Islet precursor cell (in vitro differentiated cells): ENCODE measurements at places on chromosomes 4 and X.

DNA sequence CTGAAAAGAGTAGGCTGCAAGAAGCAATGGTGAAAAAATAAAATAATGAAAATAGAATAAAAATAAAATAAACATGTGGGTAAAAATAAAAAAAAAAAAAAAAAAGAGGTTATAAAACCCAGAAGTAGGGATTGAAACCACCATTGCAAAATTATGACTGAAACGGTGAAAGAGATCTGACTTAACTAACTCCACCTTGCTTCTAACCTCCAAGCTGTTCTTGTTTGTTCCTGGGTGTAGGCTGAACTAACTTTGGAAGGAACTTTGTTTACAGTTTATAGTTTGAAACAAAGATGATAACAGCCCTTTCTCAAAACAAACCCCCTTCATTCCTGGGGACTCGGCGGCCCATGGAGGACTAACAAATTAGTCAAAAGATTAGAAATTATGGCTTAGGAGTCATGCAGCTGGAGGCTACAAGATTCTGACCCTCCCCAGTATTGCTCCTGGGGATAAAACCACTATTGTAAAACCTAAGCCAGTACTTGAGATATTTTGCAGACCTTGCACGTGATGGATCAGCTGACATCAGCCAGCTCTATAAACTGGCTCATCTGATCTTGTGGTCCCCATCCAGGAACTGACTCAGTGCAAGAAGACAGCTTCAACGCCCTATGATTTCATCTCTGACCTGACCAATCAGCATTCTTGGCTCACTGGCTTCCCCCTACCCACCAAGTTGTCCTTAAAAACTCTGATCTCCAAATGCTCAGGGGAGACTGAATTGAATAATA, 30.4 kb downstream of the DDX60L start:
- DNase-seq: peak; percentile 88

- DNase-seq: no peak
Observed at GRCh38 chr4:55928846-55929245, 19.9 kb upstream of the CEP135 start.

GRCh38 chr4:90146306-90146705, 19.1 kb downstream of the CCSER1 start:
- DNase-seq: no peak

DNA sequence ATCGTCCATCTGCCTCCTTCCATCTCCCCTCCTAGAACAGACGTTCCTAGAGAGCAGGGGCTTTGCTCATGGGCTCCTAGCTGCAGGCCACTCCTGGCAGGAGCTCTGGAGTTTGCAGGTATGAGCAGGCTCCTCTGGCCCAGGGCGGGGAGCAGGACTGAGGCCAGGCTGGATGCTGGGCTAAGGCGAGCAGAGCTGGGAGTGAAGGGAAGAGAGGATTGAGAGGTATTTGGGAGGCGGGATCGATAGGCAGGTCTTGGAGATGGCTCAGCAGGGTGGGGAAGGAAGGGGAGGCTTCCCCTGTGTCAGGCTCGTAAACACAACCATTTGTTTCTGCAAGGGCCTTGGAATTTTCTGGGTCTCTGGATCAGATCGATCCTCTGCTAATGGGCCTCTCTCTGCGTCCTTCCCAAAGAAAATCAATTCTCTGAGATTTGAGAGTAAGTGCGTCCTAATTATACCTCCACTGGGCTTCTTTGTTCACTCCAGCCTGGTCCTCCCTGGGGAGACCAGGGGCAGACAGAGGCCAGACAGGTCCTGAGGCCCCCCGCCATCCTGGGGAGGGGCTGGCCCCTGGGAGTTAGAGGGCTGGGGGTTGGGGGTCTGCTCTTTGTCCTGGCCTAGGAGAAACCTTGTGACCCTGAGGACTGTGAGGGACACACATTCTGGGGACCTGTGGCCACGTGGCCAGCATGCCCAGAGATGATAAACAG, 94.8 kb upstream of the PSAPL1 start:
- peak; percentile 81 for DNase-seq

DNA sequence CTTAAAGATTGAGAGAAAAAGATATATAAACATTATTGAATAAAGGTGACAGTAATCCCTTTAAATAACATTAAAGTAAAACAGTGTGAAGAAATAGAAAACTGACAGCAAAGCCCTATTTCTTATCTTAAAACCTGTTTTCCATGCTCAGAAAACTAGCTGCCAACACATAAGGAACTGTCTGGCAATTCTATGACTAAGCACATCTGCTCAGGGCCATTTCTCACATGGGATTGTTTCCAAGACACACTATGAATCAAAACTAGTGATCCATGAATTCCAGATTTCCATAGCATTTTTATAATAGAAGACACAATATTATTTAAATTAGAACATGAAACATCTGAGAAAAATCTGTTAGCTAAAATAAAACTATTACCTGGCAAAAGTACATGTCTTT, 113.4 kb downstream of the SCLT1 start:
- no peak for DNase-seq

- no peak for DNase-seq
Observed at GRCh38 chr4:10730019-10730418, 45.5 kb upstream of the CLNK start.

DNA sequence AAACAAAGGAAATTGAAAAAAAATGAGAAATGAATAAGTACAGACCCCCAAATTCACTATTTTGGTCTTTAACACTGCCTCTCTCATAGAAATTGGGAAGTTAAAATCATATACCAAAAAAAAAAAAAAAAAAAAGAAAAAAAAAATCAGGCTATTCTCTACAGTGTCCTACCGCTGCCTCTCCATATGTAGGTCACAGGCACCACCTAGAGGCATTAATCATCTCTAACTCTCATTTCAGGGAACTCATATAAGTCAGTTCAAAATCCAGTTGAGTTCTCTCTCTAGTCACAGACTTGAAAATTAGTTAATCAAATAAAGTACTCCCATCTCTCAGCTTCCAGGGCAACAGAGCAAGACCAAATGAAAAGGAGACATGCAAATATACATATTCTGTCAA, 47.9 kb downstream of the COX18 start:
- DNase-seq: no peak

DNA sequence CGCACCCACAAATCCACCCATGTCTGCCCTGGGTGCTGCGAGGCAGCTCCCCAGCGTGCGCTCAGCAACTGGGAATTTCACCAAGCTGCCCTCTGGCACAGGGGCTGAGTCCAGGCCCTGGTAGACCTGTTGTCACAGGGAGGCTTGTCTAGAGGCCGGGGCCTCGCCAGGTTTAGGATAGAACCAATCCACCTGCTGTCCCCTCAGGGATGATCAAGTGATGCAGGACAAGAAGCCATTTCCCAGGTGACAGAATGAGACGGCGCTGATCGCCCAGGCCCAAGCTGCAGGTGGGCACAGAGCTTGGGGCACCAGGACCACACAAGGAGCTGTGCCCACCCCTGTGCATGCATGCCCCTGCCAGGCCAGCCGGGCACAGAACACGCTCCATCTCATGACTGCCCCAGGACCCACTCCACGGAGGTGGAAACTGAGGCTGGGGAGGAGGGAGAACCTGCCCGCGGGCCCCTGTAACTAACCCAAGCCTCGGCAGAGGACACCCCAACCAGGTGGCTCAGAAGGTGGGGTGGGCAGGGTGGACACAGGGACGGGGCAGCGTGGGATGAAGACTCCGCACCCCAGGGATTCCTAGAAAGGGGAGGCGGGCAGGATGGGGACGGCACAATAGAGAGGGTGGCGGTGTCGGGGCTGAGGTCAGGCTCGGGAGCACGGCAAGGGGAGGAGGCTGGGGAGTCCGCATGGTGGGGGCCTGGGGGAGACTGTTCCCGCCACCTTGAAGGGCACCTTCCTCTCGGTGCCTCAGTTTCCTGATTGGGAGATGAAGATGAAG, 78.0 kb downstream of the ZFYVE28 start:
- DNase-seq: peak; percentile 22

DNA sequence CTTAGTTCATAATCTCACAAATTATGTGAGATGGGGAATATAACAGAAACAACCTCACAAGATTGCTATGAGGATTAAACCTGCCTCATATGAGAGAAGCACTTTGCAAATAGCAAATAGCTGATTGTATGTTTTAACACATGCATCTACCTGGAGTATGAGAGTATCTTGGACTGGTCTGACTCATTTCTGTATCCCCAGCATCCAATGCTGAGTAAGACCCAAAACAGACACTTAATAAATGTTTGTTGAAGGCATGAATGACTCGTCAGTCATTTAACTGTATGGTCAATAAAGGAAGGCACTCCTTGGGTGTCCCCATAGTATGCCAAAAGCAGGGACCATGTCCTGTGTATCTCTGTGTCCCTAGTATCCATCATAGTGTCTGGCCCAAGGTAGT, 350.9 kb upstream of the F9 start:
- DNase-seq: no peak

DNA sequence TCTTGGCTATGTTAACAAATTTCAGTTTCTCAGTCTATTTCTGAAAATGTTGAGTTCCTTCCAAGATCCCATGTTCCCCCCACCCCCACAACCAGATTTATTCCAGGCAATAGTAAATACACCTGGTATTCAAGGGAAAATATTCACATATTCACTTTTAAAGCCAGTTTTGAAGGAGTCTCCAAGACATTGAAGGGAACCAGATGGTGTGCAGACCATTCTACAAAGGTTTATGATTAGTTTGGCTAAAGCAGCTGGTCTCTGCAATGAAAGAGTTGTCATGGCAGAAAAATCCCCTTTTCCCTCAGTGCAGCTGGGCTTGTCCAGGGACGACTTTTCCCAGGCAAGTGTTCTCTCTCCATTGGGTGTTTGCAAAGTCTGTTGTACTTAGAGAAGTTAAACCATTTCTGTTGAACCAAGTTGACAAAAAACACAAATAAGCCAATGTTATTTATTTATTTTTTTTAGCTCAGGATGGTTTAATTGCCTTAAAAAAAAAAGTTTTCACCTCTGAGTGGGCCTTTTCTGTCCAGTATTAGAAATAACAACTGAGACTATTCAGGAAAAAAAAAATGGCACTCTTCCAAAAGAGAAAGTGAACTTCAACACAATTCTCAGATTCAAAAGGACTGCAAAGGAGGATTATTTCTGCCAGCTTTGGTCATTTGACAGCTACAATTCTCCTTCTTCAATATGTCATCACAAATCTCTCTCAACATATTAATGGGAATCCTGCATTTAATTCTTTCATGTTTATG, 410.6 kb downstream of the IL1RAPL1 start:
- DNase-seq: no peak

GRCh38 chrX:96407981-96408380, 276.7 kb upstream of the DIAPH2 start:
- DNase-seq: no peak

- DNase-seq: no peak
Observed at GRCh38 chr4:53376900-53377299, 541 bp upstream of the FIP1L1 start.

DNA sequence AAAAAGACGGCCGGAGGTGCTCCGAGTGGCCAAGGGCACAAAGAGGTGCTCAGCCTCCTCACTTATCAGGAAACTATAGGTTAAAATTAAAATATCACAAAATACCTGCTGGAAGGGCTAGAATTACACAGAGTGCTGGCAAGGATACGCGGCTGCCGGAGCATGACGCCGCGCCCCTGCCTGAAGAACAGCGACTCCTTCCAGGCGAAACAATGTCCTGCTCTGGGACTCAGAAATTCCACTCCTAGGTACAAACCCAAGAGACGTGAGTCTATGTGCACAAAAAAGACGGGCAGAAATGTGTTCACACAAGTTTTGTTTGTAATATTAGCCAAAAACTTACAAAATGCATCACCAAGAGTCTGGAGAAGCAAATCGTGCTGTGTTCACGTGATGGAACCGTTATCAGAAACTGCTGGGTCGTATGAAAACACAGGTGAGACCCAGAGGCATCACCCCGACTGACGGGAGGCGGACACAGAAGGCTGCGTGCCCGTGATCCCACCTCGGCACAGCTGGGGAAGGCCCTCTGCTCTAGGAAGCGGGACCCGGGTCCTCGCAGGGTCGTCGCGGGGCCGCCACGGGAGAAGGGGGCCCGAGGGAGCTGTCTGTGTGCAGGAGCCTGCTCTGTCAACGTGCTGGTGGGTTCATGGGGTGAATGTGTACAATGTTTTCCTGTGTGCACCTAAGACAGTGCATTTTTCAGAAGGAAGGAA, 27.6 kb downstream of the CTBP1 start:
- DNase-seq: no peak

DNA sequence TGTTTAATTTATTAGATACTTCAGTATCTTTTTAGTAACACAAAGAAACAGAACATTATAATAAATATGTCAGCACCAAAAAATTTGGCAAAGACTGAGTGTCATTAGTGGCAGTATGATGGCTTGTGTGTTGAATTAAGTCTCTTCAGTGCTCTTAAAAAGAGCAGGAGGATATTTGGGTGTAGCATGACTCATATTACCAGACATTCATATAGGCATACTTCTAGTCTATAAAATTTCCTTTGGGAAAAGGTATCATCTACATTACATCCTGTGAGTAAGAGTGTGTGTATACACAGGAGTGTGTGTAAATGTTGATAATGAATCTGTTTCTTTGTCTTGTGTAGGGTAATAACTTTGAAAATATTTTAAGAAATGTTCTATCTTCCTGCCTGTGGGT, 135.7 kb downstream of the CNKSR2 start:
- DNase-seq: no peak

- no peak for DNase-seq
Observed at GRCh38 chrX:77298790-77299189, 148.4 kb upstream of the FGF16 start.

- no peak for DNase-seq
Observed at GRCh38 chr4:53089936-53090729, 228.0 kb downstream of the RASL11B start.

GRCh38 chrX:139554376-139554775, 23.8 kb downstream of the F9 start:
- DNase-seq: no peak

- no peak for DNase-seq
Observed at GRCh38 chr4:29571322-29571721, 1148.8 kb upstream of the PCDH7 start.

DNA sequence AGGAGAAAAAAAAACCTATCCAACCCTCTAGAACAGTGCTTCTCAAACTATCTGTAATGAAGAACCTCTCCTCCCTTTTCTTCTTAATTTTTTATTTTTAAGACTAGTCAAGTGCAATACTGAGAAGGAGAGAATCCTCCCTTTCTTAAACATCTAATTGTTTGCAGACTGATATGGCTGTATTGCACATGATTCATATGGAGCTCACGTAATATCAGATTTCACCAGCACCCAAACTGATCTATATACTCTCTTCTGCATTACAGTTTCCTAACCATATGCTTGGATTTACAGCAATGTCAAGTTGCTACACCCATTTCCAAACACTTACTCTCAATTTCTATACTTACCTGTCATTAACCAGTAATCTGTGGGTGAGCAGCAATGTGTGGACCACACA, 9.5 kb downstream of the PRMT9 start:
- DNase-seq: no peak
